ENCODE measurements at places on chromosomes 7 and 10.

GRCh38 chr10:85927952-85928665 lies 438.5 kb downstream of the GRID1 start:
- no peak for DNase-seq

GRCh38 chr10:119166118-119166500 lies 595 bp upstream of the SFXN4 start:
- DNase-seq, result no peak

- DNase-seq, result no peak
Measured at GRCh38 chr10:35421553-35422178, 85.4 kb downstream of the CCNY start.

- peak; percentile 15 for DNase-seq
Measured at GRCh38 chr7:75870557-75871161, 8.2 kb upstream of the RHBDD2 start.

- DNase-seq, result no peak
Measured at GRCh38 chr10:14048930-14049613, 281.7 kb downstream of the FRMD4A start.

GRCh38 chr7:92880212-92881090 lies 44.1 kb upstream of the CDK6 start:
- DNase-seq, result no peak

DNA sequence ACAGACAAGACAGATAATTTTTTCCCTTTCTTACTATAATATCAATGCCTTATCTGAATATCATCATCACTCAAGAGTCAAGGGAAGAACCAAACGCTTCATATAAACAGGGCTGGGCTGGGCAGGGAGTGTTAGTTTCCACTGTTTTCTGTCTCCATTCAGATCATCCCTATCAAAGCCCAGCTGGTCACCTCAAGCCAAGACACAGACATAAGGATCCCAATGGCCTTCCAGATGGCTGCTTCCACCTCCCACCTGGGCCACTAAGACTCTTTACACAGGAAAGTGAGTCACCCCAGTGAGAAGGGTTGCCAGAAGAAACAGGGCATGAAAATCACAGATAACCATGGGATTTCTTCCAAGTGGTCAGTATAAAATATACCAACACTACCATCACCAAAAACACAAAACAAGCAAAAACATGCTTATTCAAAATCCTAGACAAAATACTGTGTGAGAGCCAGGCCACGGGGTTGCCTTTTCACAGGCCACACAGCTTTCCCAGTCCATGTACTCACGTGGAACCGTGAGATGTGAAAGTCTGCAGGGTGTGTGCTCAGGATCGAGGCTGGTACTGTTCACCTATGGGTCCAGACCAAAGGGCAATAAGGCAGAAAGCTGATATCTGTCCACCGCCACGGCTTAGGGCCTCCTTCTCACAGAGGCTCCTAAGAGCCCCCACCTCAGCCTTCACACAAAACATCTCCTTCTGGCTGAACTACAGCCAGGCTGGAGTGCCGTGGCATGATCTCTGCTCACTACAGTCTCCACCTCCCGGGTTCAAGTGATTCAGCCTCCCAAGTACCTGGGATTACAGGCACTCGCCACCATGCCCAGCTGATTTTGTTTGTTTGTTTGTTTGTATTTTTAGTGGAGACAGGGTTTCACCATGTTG lies 5.7 kb downstream of the PRSS1 start:
- no peak for DNase-seq

DNA sequence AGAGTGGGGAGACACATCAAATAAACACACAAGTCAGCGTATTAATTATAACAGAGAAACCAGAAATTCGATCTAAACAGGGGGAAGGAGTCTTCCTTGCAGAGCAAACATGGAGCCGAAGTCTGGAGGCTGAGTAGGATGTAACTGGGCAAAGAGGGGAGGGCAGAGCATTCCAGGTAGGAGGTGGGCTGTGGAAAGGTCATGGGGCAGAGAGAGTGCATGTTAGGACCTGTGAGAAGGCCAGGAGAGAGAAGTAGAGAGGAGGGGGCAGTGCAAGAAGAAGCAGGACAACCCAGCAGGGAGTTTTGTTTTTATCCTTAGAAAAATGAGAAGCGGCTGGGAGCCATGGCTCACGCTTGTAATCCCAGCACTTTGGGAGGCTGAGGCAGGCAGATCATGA lies 130.8 kb upstream of the GPR26 start:
- DNase-seq, result no peak

GRCh38 chr7:102119213-102119651 lies 167.4 kb upstream of the SH2B2 start:
- DNase-seq, result no peak

DNA sequence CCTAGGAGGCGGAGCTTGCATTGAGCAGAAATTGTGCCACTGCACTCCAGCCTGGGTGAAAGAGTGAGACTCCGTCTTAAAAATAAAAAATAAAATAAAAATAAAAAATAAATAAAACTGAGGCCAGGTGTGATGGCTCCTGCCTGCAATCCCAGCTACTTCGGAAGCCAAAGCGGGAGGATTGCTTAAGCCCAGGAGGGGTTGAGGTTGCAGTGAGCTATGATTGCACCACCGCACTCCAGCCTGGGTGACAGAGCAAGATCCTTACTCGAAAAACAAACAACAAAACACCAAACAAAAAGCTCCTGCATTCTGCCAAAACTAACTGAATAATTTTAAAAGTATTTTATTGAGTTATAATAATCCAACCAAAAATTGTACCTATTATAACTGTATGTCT lies 36.2 kb downstream of the AGAP4 start:
- DNase-seq, result no peak

DNA sequence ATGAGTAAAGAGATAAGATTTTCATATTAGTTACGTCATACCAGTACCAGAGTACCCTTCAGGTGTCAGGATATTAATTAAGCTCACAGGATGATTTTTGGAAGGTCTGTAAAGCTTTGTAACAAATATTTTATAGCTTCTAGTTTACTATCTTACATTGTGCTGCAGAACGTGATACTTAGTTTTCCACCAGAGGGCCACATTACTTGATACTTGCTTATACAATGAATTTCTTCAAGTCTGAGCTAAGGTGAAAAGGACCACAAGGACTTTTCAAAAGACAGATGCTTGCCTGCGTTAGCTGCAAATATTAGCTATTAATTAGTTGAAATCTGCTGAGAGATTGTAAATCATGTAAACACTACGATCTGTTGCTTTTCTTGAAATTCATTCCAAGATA lies 12.2 kb downstream of the FOXP2 start:
- DNase-seq, result no peak

- DNase-seq, result no peak
Measured at GRCh38 chr10:15181576-15182156, 13.2 kb upstream of the NMT2 start.

DNA sequence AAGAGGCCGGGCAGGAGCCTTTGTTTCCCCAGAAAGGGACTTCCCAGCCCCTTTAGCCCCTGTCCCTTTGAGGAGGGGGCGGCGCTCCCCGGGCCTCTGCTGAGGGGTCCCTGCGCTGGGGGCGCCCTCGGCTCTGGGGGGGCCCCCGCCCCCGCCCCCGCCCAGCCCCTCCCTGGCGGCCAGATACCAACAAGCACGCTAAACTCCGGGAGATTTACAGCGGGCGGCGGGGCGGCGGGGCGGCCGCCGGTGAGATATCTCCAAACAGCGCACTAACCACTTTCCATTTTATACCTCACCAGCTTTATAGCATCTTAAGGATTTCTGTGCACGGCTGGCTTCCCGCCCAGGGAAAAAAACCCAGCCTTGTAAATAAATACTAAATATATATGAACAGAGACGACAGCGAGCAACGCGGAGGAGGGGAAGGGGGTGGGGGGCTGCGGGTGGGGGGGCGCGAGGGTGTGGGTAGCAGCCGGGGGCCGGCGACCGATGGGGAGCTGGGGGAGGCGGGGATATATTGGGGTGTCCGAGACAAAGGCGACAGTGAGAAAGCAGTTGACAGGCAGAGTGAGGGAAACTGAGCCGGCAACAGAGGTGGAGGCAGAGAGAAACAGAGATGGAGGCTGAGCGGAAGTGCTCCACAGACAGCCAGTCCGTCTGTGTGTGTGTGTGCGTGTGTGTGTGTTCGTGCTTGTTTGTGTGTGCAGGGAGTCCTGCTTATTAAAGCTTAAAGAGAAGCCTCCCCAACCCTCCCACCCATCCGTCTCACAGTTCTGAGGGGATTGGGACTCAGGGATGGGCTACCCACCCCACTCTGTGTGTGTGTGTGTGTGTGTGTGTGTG lies 85.8 kb downstream of the HIF1AN start:
- DNase-seq, result no peak

GRCh38 chr7:19623676-19624075 lies 85.2 kb downstream of the POLR1F start:
- no peak for DNase-seq

GRCh38 chr7:151060416-151061212 lies 1.2 kb downstream of the SLC4A2 start:
- DNase-seq, result no peak

Data from caudate nucleus (tissue), 63 donors.